ENCODE measurements at places on chromosomes 6 and 20.
A peak's percentile ranks its signal among the peaks of the same experiment; 100 is the strongest.

- no peak for DNase-seq
Measured at GRCh38 chr20:9129756-9130155, 60.9 kb downstream of the PLCB4 start.

DNA sequence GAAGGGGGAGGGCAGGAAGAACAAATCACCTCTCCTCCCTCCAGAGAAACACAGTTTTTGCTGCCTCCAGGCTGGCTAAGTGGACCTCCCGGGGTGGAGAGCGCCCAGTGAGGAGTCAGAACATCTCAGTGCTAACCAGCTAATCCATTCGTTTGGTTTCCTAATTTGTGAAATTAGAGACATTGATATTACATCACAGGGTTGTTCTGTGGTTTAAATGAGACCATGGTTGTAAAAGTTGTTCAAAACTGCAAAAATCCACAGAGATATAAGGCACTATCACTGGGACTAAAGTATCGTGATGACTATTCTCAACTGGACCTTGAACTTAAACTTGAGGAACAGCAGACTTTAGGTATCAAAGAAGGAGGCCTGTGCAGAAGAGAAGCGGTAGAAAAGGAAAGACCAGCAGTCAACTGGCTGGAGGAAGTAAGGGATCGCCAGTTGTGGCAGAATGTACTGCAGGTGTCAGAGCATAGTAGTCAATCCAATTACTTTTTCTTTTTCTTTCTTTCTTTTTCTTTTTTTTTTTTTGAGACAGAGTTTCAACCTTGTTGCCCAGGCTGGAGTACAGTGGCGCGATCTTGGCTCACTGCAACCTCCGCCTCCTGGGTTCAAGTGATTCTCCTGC lies 33.9 kb downstream of the RIPOR2 start:
- DNase-seq = no peak

DNA sequence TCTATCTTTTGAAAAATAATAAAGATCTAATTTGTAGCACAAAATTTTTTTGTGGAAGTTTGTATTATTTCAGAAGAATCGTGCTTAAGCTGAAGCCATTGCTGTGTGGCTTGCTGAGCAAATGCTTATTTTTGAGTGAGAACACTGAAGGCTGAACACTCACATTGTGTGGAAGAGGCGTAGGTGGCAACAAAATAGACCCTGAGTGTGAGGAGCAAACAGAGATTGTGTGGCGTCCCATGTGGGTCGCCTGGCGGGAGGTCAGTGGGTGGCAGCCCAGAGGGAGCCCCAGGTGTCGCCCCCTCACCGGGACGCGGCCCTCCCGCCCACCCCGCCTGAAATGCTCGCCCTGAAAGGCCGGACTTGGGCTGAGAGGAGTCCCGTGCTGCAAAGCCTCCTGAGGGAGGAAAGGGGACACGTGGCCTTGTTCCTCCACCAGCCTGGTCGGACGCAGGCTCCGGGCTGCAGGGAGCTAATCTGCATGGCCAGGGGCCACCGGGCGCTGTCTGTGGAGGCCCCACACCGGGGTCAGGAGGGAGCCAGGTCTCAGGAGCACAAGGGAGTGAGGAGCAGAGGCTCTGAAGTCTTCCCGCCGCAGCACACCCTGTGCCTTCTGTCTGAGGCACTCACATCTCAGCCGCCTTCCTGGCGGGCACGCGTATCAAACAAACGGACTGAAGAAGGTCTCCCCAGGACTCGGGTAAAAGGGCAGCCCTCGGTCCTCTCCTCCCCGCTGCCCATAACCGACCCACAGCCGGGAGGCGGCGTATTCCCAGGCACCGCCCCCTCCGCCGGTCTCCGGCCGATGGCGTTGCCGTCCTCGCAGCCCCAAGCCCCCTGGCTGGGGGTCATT lies 15.9 kb downstream of the DDO start:
- peak; percentile 37 for DNase-seq

DNA sequence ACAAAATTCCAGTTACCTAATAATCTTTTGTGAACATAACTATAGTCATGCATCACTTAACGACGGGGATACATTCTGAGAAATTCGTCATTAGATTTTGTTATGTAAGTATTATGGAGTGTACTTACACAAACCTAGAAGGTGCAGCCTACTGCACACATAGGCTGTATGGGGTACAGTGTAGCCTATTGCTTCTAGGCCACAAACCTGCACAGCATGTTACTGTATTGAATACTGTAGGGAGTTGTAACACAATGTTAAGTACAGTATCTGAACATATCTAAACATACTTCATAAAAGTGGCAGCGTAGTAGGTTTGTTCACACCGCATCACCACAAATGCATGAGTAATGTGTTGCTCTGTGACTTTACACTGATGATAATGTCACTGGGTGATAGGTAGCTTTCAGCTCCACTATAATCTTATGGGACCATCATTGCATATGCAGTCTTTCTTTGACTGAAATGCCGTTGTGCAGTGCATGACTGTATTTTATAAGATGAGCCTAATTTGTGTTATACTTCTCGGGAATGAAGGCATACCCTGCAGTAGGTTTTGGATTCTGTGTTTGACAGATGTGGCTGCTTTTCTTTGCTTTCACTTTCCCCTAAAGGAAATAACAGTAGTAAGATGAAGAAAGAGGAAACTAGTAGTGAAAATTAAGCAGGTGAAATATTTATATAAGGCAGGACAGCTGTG lies 365.6 kb downstream of the FARS2 start:
- DNase-seq = no peak

- DNase-seq = no peak
Measured at GRCh38 chr20:60187683-60188082, 229.5 kb downstream of the CDH26 start.

GRCh38 chr20:461254-462198 lies 807 bp downstream of the TBC1D20 start:
- peak; percentile 68 for DNase-seq

DNA sequence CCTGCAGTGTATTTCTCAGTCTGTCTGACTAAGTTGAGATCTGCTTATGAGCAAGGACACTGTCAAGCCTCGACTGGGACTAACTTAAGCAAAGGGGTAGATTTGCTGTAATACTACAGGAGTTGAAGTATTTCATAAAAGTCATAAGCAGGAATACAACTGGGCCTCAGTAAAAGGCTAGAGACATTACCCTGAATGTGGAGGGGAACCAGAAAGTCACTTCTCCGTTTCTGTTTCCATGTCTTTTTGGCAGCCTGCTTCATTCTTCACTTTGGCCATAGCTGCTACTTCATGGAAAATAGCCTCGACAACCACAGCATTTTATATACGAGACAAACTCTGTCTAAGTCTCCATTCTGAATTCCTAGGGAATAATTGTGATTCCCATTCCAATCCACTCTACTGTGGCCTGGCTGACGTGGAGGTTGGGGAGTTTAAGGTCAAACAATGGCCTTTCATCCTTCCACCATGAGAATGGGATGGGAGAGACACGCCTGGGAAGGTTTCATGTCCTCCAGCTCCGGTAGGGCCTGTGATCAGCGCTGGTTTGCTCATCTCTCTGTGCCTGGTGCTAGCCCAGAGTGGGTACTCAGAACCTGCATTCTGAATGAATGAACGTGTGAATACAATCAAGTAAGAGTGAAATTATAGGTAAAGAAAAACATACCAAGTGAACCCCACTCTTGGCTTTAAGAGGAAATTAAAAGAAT lies 37.1 kb upstream of the DUSP22 start:
- DNase-seq = no peak

GRCh38 chr6:157769776-157770426 lies 53.1 kb upstream of the SNX9 start:
- peak; percentile 58 for DNase-seq

GRCh38 chr20:25077610-25078169 lies 4.3 kb downstream of the VSX1 start:
- DNase-seq = no peak

All from right hindlimb (tissue), 1 donor.